ENCODE measurements at places on chromosomes 7 and 10.

DNA sequence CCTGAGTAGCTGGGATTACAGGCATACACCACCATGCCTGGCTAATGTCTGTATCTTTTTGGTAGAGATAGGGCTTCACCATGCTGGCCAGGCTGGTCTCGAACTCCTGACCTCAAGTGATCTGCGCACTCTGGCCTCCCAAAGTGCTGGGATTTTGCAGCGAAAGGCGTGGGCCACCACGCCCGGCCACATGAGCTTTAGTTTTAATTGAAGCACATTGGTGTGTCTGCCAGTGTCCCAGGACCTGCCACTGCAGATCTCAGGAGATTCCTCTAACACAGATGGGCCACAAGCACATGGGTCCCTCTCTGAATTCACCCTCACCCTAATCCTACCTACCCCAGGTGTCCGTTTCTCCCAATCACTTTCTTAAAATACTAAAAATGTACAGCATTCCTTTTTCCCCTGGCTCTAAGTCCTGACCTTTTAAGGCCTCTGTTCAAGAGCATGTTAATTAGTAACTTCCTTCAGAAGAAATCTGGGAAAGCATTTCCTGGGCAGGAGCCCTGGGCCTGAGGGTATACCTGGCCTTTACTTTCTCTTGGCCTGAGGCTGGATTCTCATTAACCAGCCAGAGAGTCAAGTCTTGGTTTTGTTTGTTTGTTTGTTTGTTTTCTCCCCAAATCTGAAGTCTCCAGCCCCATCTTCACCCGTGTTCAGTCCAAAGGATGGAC is 82.6 kb downstream of the PRPF18 start:
- DNase-seq = no peak

DNA sequence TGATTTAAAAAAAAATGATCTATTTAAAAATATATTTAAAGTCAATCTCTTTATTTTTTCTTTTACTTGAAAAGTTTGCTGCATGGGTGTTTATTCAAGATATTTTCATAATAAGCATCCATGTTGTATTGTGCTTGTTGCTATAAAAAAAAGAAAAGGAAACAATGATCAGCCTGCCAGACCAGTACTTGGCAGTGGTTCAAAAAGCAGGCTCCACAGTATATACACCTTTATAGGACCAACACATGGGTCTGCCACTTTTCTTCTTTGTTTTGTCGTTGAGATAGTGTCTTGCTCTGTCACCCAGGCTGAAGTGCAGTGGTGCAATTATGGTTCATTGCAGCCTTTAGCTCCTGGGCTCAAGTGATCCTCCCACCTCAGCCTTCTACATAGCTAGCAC is 228.0 kb downstream of the TWIST1 start:
- no peak for DNase-seq

- no peak for DNase-seq
Observed at GRCh38 chr7:139651914-139652313, 125.9 kb downstream of the HIPK2 start.

GRCh38 chr7:151273651-151274390 is 25.3 kb upstream of the SMARCD3 start:
- no peak for DNase-seq

DNA sequence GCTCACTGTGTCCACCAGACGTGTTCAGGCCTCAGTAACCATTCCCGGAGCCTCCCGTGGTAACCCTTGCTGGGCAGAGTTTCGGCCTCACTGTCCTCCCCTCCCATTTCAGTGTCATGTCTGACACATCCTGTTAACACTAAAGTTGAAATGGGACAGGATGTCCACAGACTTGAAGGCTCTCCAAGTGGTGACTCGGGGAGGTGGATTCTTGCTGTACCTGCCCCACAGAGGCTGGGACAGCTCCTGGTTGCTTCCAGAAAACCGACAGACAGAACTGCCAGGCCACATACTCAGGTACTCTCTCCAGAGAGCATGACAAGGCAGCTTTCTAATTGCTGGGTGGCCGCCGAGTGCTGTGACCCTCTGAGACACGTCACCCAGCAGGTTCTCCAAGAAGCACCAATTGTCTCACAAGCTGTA is 17.9 kb upstream of the CYTH3 start:
- no peak for DNase-seq

DNA sequence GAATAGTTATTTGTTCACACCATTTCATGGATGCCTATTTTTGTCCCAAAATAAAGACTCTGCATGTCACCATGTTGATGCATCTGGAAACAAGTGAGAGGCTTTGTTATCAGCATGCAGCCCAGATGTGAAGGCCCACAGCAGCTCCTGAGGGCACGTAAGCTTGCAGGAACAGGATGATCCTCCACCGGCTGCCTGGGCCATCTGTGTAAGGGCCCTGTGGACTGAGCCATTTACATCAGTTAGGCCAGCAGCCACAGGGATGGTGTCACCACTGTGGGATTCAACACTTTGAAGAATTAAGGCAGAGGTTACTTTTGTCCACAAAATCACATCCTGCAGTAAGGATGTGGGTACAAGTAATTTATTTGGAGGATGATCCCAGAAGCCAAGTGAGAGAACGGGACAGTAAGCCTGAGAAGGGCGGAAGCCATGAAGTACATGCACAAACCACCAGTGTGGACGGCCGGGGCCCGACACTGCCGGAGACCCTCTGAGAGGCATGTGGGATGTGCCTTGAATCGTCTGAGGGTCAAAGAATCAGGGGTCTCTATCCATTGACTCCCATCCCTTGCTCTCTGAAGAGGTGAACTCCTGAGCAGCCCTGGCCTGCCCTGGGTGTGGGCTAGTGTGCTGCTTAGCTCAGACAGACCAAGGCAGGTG is 609.7 kb downstream of the DNAJB6 start:
- no peak for DNase-seq

DNA sequence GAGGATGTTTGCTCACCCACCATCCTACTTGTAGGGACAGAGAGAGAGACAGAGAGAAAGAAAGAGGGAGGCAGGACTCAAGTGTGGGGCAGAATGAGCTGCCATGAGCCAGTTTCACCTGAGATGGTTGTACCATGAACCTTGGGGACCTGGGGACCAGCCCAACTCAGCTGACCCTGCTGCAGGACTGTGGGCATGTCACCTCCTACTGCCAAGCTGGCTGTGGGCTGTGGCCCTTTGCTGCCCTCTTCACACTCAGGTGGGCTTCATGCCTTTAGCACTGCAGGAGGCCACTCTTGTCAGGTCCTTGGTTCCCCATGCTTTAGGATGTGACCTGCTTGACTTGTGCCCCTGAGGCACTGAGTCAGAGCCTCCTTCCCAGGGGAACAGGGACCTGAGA is 108.2 kb upstream of the PCBD1 start:
- no peak for DNase-seq

DNA sequence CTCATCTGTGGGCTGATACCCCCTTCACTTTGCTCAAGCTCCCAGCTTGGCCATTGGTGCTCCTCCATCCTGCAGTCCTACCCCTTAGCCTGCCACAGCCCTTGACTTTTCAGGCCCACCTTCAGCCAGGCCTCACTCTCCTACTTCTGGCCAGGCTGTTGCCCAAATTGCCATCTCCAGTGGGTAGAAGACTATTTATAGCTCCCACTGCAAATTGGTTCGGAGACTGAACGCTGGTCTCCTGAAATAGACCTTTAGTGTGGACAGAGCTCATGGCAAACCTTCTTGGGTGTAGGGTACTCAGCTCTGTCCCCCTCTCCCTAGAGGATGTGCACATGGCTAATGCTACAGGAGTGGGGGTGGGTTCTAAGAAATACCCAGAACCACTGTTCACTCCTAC is 697.8 kb downstream of the LRMDA start:
- no peak for DNase-seq

GRCh38 chr10:70908406-70909296 is 20.3 kb upstream of the PCBD1 start:
- DNase-seq = no peak

GRCh38 chr10:108378779-108379178 is 1214.3 kb upstream of the SORCS1 start:
- DNase-seq = no peak

GRCh38 chr7:82071468-82071867 is 301.6 kb upstream of the HGF start:
- no peak for DNase-seq

DNA sequence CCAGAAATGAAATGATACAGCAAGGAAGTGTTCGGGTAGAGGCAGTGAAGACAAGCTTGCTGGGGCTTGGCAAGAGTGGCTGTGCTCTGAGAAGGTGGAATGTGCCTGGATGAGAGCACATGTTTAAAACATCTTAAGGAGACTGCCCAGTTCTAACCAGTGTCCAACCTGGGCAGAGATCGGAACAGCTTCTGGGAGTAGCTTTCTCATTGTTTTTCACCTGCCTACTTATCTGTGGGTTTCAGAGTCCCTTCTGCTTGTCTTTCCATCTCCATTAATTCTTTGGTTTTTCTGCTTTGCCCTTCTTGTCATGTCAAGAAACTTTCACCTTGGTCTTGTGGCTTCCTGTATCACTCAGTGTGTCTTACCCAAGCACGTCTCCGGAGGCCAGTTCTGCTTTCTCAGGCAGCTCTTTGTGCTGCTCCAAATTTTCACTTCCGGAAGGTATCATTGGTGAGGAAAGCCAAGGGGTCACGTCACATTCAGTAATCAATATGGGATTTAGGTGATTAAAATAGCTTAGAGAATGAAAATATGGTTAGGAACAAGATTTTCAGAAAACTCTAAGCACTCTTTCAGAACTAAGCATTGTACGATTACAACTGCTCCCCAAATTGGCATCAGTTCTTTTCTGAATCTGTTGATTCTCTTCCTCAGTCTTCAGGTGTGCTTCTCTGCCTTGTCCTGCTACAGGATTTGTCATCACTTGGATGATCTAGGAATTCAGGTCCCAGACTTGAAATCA is 5.5 kb upstream of the LAMB4 start:
- no peak for DNase-seq

DNA sequence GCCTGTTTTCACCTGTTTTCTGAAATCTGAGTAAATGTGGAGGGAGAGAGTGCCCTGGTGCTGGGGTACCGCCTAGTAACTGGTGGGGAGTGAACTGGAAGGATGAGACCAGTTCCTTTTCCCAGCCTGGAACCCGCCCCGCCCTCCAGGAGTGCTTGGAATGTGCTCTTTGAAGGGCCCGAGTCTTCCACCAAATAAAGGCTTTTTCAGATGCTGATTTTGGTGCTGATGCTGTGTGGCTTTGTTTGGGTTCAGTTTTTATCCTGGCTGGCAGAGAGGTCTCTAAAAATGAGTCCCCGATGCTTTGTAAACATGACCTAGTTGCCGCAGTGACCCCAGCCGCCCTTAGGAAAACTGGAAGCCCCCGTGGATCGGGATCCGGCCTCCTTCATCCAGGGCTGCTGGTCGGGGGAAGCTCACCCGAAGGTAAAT is 25.9 kb downstream of the FOXK1 start:
- DNase-seq = no peak

GRCh38 chr7:22989643-22990587 is 24.0 kb downstream of the HYCC1 start:
- DNase-seq = no peak

DNA sequence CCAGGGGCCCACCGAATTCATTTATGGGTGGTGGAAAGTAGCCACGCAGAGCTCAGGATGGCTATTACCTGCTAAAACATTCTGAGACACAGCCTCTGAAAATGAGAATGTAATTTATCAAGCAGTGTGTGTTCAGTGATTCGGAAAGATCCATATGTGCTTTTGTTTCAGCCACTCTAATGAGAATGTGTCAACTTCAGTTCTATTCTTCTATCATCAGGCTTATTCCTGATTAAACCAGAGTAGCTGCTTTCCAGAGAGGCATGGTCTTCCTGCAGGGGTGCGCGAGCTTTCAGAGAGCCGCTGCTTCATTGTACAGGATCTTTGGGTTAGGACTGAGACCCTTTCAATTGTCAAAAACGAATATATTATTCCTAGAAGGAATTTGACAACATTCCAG is 167.6 kb downstream of the OTUD1 start:
- DNase-seq = no peak

DNA sequence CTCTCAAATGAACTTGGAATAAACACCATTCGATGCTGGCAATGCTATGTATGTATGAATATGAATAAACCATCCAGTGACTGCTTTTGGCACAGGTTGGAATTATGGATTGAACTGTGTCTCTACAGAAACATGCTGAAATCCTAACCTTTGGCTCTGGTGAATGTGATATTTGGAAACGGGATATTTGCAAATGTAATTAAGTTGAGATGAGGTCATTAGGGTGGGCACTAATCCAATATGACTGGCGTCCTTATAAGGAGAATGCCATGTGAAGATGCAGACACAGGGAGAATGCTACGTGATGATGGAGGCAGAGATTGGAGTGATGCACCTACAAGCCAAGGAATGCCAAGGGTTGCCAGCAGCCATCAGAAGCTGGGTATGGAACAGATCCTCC is 3.4 kb upstream of the ACTR3B start:
- DNase-seq = no peak

DNA sequence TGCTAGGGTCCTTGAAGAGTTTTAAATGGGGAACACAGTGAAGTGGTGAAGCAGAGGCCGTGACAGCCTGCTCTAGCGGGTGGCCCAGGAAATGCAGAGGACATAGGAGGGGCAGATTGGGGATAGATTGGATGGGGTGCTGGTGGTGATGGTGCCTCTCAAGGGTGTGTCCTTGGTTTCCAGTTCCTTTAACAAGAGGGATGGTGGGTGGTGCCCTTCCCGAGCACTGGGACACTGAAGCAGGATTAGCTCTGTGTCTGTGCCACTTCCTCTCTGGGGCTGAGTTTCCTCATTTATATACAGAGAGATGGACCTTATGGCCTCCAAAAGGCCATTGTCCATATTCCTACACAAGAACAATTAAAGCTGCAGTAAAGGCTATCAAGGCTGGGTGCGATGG is 285.5 kb downstream of the TCF7L2 start:
- DNase-seq = no peak

DNA sequence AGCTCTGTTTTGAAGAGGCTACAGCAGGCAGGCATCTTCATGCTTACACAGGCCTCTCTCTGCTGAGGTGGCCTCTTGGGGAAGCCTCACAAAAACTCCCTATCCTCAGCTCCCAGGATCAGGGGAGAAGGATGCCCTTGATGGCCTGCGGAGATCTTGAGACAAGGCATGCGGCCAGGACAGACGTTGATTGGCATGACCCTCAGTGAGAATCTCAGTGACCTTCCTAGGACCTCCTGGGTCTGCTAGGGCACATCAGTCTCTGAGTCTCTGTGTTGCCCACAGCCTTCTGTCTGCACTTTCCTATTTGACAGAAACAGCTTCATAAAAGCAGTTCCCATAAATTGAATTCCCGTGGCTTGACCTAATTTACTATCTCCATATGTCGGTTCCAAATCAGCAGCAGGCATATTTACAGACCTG is 1005.8 kb upstream of the C7orf33 start:
- DNase-seq = no peak

DNA sequence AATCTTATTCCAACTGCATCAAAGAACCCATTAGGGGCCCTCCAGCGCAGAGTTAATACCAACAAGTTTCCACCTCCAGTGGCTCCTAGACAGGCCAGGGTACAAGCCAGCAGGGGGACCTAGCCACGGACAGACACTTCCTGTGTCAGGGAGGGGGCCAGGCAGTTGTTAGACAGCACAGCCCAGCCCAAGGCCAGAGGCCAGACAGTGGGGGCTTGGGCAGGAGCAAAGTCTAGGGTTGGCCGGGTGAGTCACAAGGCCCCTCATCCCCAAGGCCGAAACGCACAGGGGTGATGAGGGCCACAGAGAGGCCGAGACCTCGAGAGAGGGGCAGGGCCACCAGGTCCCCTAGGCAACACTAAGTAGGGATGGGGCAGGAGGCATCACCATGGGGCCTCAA is 19.3 kb upstream of the OPTN start:
- no peak for DNase-seq

Measured in right renal cortex interstitium (tissue), 3 donors.